ENCODE measurements at places on chromosomes 7 and 10.

- DNase-seq: no peak
Observed at GRCh38 chr7:117444646-117445045, 17.4 kb upstream of the ASZ1 start.

DNA sequence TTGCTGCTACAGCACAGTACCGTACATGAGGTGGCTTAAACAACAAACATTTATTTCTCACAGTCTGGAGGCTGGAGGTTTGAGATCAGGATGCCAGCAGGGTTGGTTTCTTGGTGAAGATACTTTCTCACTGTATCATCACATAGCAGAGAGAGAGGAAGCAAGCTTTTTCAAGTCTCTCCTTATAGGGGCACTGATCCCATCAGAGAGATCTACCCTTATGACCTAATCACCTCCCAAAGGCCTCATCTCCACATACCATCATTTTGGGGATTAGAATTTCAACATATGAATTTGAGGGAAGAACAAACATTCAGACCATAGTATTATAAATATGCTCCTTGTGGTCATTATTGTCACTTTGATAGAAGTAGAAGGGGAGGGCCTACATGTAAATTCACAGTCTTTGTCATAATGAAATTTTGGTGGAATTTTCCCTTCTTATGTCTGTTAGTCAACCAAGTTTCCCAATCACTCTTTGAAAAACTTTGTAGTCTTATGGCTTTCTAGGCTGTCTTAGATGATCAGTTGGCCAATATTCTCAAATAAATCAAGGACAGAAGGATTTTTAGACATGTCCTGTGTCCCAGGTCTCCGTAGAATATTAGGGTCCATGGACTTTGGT lies 606.2 kb downstream of the LRMDA start:
- DNase-seq: peak; percentile 62

DNA sequence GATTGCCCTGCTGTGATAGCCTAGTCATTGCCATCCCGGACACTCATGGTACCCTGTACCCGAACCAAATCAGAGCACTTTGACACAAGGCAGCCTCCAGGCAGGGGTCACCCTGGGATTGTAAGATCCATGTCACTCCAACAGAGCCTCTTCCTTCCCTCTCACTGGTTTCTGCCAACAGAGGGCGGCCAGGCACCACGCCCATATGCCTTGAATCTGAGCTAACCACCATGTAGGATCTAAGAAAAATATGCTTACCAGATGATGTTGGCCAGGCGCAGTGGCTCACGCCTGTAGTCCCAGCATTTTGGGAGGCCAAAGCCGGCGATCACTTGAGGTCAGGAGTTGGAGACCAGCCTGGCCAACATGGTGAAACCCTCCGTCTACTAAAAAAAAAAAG lies 389.2 kb upstream of the KLF6 start:
- no peak for DNase-seq

- no peak for DNase-seq
Observed at GRCh38 chr10:86665218-86665607, 3.1 kb upstream of the LDB3 start.

GRCh38 chr7:151187409-151188251 lies 580 bp upstream of the ASB10 start:
- no peak for DNase-seq

DNA sequence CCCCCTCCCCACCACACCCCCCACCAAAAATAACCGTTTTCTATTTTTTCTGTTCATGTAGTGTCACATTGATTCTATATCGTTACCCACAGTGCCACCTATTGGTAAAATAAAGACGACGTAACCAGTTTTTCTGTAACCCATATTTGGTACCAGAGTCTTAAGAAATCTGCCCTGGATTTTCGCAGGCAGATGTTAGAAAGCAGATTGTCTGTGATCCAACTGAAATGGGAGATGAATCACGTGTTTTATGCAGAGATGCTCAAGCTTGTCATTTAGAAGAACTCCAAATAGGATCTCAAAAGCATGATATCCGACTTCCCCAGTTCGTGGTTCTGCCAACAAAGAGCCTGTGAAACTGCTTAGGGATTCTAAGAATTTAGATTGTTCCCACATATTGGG lies 261.1 kb upstream of the CSTF2T start:
- peak; percentile 56 for DNase-seq

All from suppressor macrophage treated with lipopolysaccharide for 4 hours (primary cell).